Endothelial cell of coronary artery (primary cell): ENCODE measurements at places on chromosomes 16 and 17. TPM values are rescaled to one million over a fixed set of nuclear protein-coding genes. Genes with fewer than 3 reads are reported as not detected.

The FZD2 gene
- total RNA-seq: 0.54 and 1.7 TPM in 2 replicates

The GPATCH8 gene
- total RNA-seq: 12.1 and 14.3 TPM in 2 replicates

The PIGS gene
- 36.9 and 56.0 TPM in 2 replicates for total RNA-seq

The LITAFD gene
- total RNA-seq: not detected in 2 replicates

The JPH3 gene
- under 0.01 TPM in 1 of 2 replicates, not detected in the other for total RNA-seq

The PSMB10 gene
- 59.5 and 69.1 TPM in 2 replicates for total RNA-seq

The KRT23 gene
- total RNA-seq: not detected in 2 replicates

The TNFRSF13B gene
- total RNA-seq: not detected in 2 replicates
